Calu3 (cell line): ENCODE measurements at places on chromosomes 3 and 15.
A peak's percentile ranks its signal among the peaks of the same experiment; 100 is the strongest.

DNA sequence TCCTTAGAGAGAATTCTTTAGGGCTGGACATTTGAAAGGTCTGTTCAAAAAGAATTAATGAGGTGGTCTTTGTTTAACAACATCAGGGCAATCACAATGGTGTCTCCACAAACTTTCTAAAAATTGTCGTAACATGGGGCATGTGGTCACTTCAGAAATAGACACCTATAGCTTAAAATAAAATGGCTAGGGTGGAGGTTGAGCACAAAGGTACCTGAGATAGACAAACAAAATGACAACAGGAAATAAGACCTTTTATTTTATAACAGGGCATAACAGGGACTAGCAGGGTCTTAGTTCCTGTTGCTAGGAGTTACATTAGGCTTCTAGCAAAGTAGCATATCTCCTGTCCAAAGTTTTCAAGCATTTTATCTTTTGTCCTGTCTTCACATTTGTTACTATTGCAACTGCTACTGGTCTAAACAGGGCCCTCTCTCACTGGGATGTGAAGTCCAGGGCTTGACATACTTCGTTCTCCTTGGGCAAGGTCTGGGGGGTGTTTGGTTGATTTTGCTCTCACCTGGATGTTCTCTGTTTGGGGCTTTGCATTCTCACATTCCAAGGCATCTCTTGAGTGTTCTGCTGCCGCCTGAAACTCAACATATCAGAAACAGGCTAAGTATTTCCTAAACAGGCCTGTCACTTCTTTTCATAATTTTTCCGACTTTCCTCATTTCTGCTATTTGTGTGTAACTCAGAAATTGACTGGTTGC is 3.0 kb downstream of the GCSAM start:
- DNase-seq: no peak

GRCh38 chr3:125670945-125671344 is 75.6 kb upstream of the OSBPL11 start:
- no peak for DNase-seq

GRCh38 chr3:46361408-46362283 is 7.7 kb downstream of the CCR2 start:
- no peak for DNase-seq

DNA sequence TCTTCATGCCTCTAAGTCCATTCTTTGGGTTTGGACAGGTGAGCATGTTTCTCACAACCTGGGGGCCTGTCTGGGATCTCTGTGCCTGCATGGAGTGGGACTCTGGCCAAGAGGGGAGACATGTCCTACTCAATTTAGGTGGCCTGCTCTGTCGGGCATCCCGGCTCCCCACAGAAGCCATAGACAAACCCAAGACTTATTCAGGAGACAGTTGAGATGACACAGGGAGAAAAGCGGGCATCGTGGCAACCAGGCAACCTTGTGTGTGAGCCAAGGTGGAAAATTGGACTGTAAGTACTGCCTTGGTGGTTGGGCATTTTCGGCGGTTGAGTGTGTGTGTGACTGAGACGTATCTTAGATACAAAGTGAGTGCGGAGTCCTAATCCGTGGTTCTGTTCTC is 40.5 kb downstream of the PPCDC start:
- DNase-seq: no peak

- DNase-seq: no peak
These were observed 11.6 kb downstream of the FSIP1 start for GRCh38 chr15:39770748-39771689.

DNA sequence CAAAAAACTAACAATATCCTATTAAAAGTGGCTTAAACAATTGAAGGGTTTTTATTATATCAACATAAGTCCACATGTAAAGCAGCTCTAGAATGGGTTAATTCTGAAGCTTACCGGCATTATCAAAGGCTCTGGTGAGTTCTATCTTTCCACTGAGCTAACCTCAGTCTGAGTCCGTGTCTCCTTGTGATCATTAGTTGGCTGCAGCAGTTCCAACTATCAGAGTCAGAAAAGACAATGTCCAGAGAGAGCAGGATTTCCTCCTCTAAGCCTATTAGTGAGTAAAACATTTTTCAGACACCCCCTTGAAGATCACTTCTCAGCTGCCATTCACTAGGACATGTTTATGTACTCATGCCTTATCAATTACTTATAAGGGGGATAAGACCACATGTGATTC is 49.9 kb downstream of the DHX36 start:
- DNase-seq: no peak

GRCh38 chr3:53300826-53301225 is 45.0 kb upstream of the TKT start:
- no peak for DNase-seq

GRCh38 chr15:78618064-78618463 is 2.7 kb downstream of the CHRNA3 start:
- no peak for DNase-seq

DNA sequence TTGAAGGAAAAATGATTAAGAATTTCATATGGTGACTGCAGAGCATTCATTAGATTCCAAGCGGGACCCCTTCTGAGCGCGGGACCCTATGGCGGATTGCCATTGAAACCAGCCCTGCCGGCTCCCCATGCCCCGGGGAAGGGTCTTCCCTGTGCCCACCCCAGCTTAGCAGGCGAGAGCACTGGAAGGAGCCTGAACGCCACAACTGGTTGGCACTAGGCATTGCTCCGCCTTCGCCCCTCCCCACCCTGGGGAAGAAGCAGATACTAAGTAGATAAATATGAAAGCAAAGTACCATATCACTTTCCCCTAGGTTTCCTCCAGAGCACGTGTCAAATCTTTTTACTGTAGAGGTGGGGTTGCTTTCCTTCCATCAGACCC is 70.7 kb downstream of the CYP19A1 start:
- peak; percentile 41 for DNase-seq

DNA sequence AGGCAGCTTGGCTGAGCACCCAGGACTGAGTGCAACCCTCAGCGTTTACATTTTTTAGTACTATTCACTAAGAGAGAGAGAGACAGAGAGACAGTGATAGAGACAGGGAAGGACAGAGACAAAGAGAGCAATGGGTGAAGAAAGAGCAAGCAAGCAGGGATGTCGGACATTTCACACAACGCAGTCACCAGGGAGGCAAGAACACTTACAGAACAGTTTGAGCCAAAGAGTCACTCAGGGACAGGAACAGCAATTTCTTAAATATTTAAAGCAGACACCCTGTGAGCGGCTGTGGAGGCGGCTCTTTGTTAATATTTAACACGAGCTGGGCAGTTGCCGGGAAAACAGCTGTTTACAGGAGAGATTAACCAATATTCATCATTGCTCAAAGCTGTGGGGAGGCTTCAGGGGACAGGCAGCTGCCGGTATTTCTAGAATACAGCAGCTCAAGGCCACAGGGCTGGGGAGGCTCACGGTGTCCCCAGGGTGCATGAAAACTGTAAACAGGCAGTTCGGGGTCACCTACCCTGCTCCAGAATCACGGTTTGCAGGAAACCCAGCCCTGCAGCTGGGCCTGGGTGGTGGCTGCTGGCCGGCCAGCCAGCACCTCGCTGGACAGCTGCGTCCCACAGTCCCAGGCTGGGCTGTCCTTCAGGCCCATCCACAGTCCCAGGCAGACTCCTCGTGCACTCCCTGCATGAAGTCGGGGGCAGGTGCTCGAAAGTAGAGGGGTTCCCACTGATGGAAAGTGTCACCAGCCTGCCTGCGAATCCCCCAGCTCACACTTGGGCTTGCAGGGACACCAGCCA is 38.8 kb upstream of the PCSK6 start:
- DNase-seq: peak; percentile 67

- no peak for DNase-seq
These were observed 6.5 kb downstream of the CELF6 start for GRCh38 chr15:72313448-72313840.

DNA sequence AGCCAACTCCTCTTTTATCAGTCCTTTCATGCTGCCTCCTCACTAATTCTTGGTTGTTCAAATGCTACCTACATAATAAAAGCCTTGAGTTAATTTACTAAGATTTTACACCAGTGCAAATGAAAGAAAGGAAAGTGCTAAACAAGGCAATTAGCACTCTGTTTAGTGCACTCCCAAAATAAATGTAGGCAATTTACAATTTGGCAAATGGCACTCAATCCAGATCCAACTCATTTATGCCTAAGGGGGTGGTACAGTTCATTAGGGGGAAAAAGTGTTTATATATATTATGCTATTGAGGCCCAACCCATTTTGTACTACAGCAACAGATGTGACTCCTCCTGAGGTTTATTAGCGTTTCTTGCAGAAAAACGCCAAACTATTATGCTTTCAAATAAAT is 370.1 kb downstream of the NR2F2 start:
- no peak for DNase-seq

GRCh38 chr3:187101184-187102072 is 37.9 kb downstream of the RPL39L start:
- DNase-seq: peak; percentile 72

- no peak for DNase-seq
These were observed 131.2 kb downstream of the RAP2B start for GRCh38 chr3:153293265-153293664.

- DNase-seq: no peak
These were observed 23.1 kb upstream of the CHD2 start for GRCh38 chr15:92877000-92877399.

GRCh38 chr15:74551714-74552113 is 10.7 kb downstream of the ARID3B start:
- DNase-seq: no peak

DNA sequence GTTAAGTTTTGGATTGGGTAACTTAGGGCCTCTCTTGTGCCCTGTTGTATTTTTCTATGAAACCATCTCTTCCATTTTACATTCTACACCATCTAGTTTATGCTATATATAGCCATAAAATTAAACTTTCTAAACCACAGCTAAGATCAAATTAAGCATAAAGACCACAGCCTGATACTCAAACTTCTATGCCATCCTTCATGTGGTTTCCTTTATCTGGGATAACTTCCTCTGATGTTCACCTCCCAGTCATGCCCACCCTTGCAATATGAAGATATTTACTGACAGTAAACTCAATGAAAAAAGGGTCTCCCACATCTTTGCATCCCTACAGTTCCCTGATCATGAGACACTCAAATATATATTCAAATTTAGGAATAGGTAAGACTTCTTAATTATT is 4.2 kb downstream of the SELENOK start:
- DNase-seq: no peak

DNA sequence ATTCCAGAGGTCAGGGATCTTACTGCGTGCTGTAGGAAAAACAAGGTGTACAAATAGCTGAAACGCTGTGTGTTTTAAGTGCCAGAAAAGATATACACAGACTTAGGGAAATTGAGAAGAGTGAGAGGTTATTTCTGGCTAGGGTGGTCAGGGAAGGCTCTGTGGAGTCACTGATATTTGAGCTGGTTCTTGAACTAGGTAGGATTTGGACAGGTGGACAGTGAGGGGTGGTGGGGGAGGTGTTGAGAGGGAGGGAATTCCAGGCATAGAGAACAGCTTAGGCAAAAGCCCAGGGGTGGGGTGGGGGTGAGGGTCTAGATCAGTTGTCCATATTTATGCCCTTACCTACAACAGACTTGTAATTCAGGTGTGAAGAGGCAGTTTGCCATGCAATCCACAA is 7.0 kb downstream of the SEMA6D start:
- DNase-seq: no peak
